Right atrium auricular region (tissue), 2 donors: ENCODE measurements at places on chromosomes 6 and 20.
A peak's percentile ranks its signal among the peaks of the same experiment; 100 is the strongest.

DNA sequence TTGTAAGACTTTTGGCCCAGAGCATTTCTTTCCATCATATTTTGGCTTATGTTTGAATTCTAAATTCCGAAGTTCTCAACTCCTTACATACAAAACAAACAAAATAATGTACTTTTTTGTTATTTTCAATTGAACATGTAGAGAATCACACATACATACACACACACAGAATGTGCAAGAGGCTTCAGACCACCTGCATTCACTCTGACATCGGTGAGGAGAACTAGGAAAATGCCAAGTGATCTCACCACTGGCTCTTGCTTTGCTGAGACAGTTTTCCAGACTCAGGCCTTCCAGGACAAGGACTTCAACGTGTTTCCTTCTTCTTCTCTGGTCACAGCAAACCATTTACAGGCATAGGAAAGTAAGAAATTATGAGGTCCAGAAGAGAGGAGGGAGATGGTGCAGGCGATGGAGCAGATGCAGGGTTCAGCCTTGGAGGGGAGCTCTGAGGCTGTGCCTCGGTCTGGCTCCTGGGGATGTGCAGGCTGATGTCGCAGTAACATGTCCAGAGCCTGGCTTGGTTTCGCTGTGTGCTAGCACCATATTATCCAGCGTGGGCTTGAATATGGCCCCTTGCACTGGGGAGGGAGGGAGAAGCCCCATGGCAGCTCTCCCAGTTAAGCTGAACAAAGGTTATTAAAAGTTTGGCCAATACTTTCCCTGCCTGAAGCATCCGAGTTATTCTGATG lies 93.4 kb downstream of the DACT2 start:
- peak; percentile 59 for DNase-seq

DNA sequence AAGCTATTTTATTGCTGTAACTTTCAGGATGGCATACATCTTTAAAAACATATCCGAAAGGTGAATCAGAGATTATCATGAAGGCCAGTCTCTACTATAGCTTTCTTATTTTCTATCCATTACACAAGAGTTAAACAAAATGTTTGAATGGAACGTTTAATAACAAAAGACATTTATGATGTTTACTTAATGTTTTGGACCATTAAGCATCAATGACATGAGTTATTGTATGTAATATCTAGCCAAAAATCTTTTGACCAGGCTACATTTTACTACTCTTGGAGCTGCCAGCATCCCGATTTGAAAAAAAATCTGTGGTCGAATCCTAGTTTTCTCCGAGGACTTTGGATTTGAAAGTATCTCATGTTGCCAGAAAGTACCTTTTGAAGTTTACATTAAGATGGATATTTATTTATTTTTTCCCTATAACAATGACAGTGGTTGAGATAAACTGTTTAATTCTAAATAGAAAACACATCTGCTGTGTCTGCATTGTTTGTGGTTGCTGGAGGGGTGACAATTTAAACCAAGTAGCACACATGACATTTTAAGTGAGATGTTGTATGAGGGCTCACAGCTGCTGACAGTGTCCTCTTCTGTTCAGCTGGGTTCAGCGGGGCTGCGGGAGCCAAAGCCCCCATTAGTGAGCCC lies 293.7 kb upstream of the TCF21 start:
- DNase-seq = no peak

DNA sequence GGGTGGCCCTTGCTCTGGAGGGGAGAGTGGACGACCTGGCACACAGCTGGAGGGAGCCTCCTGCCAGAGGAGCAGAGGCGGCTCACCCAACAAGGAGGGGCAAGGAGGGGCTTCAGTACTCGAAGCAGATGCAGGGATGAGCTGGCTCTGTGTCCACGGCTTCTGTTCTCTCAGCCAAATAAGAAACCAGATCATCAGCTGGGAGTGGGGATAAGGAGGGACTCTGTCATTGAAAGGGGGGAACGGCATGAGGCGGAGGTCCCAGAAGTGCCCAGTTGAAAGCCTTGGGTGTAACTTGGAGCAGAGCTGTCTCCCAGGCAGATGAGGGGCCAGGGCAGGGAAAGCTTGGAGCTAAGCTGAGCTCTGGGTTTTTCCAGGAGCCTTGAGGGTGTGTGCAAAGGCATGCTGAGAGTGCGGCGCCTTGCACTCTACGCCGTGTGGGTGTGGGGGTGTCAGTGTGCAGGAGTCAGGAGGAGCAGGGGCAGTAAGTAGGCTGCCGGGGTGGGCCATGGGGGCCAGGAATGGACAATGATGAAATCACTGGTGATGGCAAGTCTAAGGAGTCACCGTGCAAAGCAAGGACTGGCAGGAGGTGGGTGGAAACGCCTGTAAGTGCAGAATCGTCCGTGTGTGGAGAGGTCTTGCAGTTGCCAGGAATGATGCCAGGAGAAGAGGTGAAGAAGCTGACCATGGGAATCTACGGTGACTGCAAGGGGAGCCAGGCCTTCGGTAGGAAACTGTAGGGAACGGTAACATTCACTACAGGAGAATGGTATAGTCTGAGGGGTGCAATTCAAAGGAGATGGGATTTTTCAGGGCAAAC lies 85.4 kb upstream of the FOXQ1 start:
- DNase-seq = no peak

DNA sequence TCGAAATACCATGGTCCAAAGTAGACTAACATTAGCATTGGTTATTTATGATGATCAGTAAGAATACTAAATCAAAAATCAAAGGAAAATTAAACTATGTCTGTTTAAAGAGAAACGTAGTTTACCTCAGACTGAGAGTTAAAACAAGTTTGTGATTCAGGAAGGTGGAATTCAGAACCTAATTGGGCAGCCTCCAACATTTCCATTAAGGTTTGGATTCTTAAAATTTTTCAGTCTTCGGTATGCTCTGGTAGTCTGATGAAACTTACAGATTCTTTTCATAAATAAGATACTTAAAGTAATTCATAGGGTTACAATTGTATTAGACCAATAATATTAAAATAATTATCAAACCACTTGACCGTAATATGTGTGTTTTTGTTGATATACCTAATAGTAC lies 18.6 kb downstream of the HFE start:
- no peak for DNase-seq

DNA sequence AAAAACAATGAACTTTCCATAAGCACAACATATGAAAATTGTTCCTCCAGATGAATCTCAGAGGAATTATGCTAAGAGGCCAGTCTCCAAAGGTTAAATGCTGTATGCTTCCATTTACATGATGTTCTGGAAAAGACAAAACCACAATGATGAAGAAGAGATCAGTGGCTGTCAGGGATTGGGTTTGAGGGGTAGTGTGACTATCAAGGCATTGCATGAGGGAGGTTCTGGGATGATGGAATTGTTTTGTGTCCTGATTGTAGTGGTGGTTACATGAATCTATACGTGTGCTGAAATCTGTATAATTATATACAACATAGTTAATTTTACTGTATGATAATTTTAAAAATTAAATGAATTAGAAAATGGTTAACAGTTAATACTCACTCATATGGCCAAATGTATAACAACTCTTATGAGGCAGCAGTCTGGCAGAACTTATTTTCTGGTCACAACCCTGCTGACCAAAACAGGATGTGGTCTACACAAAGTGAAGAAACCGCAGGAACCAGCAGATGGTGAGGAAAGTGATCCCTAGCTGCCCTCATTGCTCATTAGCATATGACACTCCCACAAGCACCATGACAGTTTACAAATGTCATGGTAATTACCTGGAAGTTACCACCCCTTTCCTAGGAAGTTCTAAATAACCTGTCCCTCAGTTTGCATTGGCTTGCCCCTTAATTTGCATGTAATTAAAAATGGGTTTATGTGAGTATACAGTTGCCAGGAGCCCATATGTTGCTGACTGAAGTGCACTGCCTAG lies 31.9 kb downstream of the NSFL1C start:
- no peak for DNase-seq

- DNase-seq = no peak
Observed at GRCh38 chr6:132063204-132063603, 112.0 kb upstream of the CCN2 start.

GRCh38 chr6:146017672-146018071 lies 11.2 kb upstream of the GRM1 start:
- DNase-seq = no peak

- DNase-seq = no peak
Observed at GRCh38 chr20:22462975-22463914, 121.1 kb downstream of the FOXA2 start.

DNA sequence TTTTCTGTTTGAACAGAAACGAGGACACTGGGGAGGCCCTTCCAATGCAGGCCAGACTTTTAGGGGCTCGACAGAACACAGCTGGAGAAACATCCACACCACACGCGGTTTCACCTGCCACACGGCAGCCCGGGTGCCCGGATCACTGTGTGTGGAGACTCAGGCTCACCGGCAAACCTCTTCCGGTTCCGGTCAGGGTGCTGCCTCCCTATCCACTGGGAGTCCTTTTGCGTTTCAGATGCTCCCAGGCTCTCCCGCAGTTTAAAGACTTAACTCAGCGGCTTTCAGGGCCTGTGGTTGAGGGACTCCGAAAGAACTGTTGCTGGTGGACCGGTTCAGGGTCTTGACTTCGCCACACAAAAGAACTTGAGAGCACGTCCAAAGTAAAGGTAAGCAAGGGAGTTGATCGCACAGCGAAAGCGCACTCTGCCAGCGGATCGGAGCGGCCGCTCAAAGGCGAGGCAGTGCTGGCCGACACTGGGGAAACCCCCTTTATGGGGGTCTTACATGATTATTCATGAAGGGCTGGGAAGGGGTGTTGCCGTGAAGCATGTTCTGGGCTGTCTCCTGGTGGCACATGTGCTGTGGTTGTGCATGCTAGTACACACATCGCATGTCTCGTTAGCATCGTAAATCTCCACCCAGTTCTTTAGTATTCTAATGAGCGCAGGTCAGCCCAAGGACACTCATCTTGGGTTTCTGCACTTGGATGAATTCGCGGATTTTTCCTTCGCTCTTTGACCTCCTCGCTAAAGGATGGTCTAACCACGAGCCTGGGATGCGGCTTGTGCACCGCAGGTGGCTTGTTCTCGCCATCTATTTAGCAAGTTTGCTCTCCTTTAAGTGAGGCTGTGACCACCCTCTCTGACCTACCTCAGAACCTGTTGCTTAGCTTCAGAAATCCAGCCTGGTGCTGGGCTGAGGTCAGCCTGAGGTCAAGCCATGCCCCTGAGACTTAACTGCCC lies 180.3 kb downstream of the CDH26 start:
- DNase-seq = no peak

- DNase-seq = no peak
Observed at GRCh38 chr6:131387562-131388447, 185.2 kb upstream of the ARG1 start.

DNA sequence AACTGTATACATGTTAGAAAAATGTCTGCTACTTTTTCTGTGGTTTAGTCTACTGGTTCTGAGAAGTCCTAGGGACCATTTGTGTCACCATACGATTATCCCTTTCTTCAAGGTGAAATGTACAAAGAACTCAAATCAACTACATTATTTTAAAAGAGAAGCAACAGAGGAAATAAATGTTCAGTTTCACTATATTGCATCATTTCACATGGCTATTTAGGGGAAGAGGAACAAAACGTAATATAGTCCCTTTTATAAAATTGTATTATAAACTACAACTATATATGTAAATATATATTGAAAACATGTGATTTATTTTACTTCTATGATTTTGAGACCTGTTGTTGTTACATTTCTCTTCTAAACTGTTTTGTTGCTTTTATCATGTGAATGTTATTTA lies 1308.0 kb downstream of the EPHA7 start:
- no peak for DNase-seq

DNA sequence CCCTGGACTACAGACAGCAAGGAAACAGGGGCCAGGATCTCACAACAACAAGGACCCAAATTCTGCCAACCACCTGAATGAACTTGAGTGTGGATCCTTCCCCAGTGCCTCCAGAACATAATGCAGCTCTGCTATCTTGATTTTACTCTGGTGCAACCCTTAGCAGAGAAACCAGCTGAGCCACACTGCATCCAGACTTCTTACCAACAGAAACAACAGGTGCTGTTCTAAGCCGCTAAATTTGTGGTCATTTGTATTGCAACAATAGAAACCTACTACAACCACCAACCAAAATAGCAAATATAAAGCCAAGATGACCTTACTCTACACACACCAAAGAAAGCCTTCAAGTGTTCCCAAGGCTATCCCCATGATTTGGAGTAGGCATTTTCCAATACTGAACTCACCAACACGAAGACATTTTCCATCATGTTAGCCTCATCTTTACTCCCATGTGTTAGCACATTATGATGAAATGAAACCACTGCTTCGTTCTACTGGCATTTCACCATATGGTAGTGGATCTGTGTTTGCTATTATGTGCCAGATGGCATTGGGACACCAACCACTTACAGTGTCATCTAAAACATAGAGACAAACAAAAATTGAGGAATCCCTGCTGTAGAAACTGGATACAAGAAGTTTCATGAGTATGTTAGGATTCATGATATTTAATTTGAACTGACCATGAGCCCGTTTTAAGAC lies 249.8 kb upstream of the ID4 start:
- no peak for DNase-seq

GRCh38 chr6:28311139-28311823 lies 24.7 kb downstream of the ZSCAN31 start:
- no peak for DNase-seq

- DNase-seq = no peak
Observed at GRCh38 chr20:53255102-53255710, 283.0 kb downstream of the TSHZ2 start.

GRCh38 chr20:53399592-53400335 lies 193.9 kb downstream of the ZNF217 start:
- DNase-seq = no peak

GRCh38 chr6:39026175-39026574 lies 22.4 kb upstream of the GLP1R start:
- no peak for DNase-seq

- no peak for DNase-seq
Observed at GRCh38 chr20:32742322-32743236, 688 bp downstream of the COMMD7 start.

GRCh38 chr20:9332791-9333479 lies 181.5 kb upstream of the LAMP5 start:
- DNase-seq = no peak

DNA sequence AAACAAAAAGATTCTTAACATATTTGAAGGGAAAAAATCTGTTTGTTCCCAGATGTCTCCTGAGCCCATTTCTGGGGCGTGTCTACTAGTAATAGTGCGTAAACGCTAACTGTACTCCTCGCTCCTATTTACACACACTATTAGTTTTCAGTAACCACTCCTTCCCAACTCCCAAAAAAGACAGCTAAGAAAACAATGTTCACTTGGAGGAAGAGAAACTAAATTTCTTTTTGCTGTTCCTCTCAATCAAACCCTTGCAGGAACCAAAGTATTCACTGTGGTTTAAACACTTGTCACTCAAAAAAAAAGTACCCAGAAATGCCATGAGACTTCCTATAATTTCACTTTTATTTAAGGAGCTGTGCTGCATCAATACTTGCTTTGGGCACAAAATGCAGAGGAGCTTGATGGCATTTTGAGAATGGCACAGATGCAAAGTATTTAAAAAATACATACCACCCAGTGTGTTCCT lies 118.2 kb downstream of the BACH2 start:
- no peak for DNase-seq

GRCh38 chr6:13471184-13471583 lies 16.2 kb downstream of the GFOD1 start:
- no peak for DNase-seq

GRCh38 chr20:6134592-6134991 lies 11.8 kb upstream of the FERMT1 start:
- DNase-seq = no peak
